AG04449 (cell line): ENCODE measurements at places on chromosomes 2 and 18.

GRCh38 chr2:99445065-99445464, 44.8 kb downstream of the REV1 start:
- DNase-seq = no peak

- DNase-seq = no peak
Observed at GRCh38 chr2:10906926-10907625, 4.7 kb upstream of the KCNF1 start.

- DNase-seq = no peak
Observed at GRCh38 chr2:39266916-39267434, 23.2 kb upstream of the CDKL4 start.

GRCh38 chr2:119766944-119767343, 7.2 kb downstream of the PTPN4 start:
- no peak for DNase-seq
